Neuronal stem cell (in vitro differentiated cells): ENCODE measurements at places on chromosomes 4 and X.
A peak's percentile ranks its signal among the peaks of the same experiment; 100 is the strongest.

DNA sequence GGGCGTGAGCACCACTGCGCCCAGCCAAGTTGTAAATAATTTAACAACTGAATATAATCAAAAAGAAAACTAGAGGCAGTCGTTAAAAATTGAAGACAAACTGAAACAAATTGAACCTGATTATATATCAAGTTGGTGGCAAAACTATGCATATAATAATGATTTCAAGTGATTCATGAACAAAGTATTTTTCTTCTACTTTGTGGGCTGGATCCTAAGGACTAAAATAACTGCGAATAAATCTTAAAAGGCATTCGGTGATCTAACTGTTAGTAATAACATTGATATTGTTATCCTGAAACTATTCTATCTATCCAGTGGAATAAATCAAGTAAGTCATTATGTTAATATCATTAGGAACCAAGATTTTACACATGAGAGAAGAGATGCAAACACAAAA is 21.2 kb upstream of the USP9X start:
- no peaks in the 10 kb centered on the region for H3K27me3 ChIP-seq
- H3K36me3 ChIP-seq = no peaks in the 10 kb centered on the region
- DNase-seq = no peak
- H3K4me3 ChIP-seq = no peak overlapping the region
- H3K4me1 ChIP-seq = no peaks in the 10 kb centered on the region

DNA sequence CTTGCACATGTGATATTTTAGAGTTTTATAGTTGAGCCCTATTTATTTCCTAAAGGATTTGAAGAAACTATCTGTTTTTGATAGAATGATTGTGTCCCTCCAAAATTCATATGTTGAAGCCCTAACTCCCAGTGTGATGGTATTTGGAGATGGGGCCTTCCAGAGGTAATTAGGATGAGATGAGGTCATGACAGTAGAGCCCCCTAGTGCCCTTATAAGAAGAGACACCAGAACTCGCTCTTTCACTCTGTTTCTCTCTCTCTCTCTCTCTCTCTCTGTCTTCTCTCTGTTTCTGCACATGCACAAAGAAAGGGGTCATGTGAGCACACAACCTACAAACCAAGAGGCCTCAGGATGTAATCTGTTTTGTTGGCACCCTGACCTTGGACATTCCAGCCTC is 921.9 kb upstream of the DIAPH2 start:
- DNase-seq = no peak
- no peak overlapping the region for H3K4me3 ChIP-seq
- no peaks in the 10 kb centered on the region for H3K4me1 ChIP-seq

- H3K4me1 ChIP-seq = no peaks in the 10 kb centered on the region
- H3K27me3 ChIP-seq = no peaks in the 10 kb centered on the region
- no peak overlapping the region for H3K27ac ChIP-seq
- no peaks in the 10 kb centered on the region for H3K36me3 ChIP-seq
These were observed 7.5 kb downstream of the PF4 start for GRCh38 chr4:73974352-73974751.

GRCh38 chr4:109185951-109186350 is 116.5 kb downstream of the COL25A1 start:
- H3K27ac ChIP-seq = no peak overlapping the region
- H3K4me3 ChIP-seq = no peak overlapping the region
- H3K36me3 ChIP-seq = no peaks in the 10 kb centered on the region
- H3K27me3 ChIP-seq = no peaks in the 10 kb centered on the region
- DNase-seq = no peak

- no peaks in the 10 kb centered on the region for H3K27me3 ChIP-seq
- H3K4me1 ChIP-seq = no peaks in the 10 kb centered on the region
- no peak overlapping the region for H3K4me3 ChIP-seq
- no peaks in the 10 kb centered on the region for H3K36me3 ChIP-seq
- no peak overlapping the region for H3K27ac ChIP-seq
- DNase-seq = no peak
These were observed 18.1 kb downstream of the CCSER1 start for GRCh38 chr4:90145319-90145718.

GRCh38 chr4:26162101-26162500 is 158.7 kb upstream of the RBPJ start:
- H3K27me3 ChIP-seq = no peaks in the 10 kb centered on the region
- H3K27ac ChIP-seq = no peak overlapping the region
- no peaks in the 10 kb centered on the region for H3K4me1 ChIP-seq
- H3K4me3 ChIP-seq = no peak overlapping the region
- no peak for DNase-seq

- DNase-seq = no peak
- no peaks in the 10 kb centered on the region for H3K36me3 ChIP-seq
- no peaks in the 10 kb centered on the region for H3K27me3 ChIP-seq
- no peak overlapping the region for H3K27ac ChIP-seq
These were observed 78.8 kb downstream of the RNF150 start for GRCh38 chr4:141054446-141054845.

GRCh38 chrX:120485315-120485637 is 16.2 kb upstream of the LAMP2 start:
- H3K27ac ChIP-seq = no peak overlapping the region
- no peaks in the 10 kb centered on the region for H3K36me3 ChIP-seq
- DNase-seq = no peak
- peaks cover 3% of the 10 kb centered on the region for H3K4me1 ChIP-seq
- H3K27me3 ChIP-seq = no peaks in the 10 kb centered on the region
- peak overlapping the region; percentile 52 for H3K4me3 ChIP-seq
